ENCODE measurements at places on chromosomes 1 and 21. TPM values are rescaled to one million over a fixed set of nuclear protein-coding genes. Genes with fewer than 3 reads are reported as not detected.

GUCA2A gene
- total RNA-seq, result not detected

BCL2L15 gene
- not detected for total RNA-seq

OR2L3 gene
- not detected for total RNA-seq

KRTAP21-2 gene
- not detected for total RNA-seq

LYPLA2 gene
- total RNA-seq, result 59.7 TPM

NTMT2 gene
- not detected for total RNA-seq

S100A7A gene
- total RNA-seq, result not detected
